ENCODE measurements at places on chromosomes 5 and 9.

- DNase-seq: no peak
Measured at GRCh38 chr5:129971714-129972113, 67.4 kb downstream of the CHSY3 start.

GRCh38 chr9:84832453-84832852 lies 162.9 kb downstream of the NTRK2 start:
- DNase-seq: no peak

DNA sequence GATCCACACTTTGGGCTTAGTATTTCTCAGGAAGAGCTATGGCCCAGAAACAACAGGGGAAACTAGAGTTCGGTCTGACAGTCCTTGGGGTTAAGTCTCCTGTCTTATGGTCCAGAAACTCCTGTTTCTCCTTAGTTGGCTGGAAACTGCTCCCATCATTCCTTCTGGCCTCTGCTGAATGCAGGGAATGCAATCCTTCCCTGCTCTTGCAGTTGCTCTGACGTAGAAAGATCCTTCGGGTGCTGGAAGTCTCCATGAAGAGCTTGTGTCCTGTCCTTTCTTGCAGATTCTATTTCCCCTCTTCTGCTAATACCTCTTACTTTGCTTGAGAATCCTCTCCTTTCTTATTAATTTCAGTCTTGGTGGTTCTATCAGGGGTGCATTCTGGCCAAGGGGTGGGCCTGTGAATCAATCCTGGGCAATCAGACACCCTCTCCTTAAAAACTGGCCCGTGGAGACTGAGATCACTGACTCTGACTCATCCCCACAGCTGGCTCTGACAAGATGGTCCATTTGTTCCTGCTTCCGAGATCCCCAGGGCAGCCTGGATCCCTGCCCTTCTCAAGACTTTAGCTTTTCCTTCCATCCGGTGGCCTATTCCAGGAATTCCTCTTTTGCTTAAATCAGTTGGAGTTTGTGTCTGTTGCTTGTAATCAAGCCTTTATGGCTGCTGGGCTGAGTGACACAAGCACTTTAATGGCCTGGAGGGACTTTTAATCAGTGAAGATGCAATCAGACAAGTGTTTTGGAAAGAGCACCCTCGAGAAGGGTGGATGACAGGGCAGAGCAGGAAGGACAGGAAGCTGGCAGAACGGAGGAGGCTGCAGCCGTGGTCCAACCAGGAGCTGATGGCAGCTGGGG lies 23.7 kb downstream of the PTGS1 start:
- no peak for DNase-seq

- DNase-seq: no peak
Measured at GRCh38 chr9:71896761-71897160, 14.2 kb downstream of the ABHD17B start.

- no peak for DNase-seq
Measured at GRCh38 chr9:78923966-78924659, 627.2 kb downstream of the PSAT1 start.

GRCh38 chr5:66100851-66101250 lies 43.2 kb upstream of the SREK1 start:
- DNase-seq: no peak

- DNase-seq: no peak
Measured at GRCh38 chr9:24614070-24614469, 68.4 kb upstream of the IZUMO3 start.

DNA sequence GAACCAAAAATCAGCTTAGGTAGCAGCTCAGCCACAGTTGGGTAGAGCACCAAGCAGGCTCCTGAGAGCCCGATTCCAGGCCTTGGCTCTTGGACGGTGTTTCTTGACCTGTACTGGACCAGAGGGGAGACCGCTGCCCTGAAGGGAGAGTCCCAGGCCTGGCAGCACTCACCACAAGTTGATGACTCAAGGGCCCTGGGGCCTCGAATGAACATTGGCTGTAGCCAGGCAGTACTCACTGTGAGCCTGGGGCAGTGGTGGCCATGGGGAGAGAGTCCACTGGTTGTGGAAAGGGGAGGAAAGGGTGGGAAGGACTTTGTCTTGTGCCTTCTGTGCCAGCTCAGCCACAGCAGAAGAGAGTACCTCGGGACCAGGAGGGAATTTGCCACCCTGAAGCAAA lies 166.1 kb downstream of the EDIL3 start:
- DNase-seq: no peak

DNA sequence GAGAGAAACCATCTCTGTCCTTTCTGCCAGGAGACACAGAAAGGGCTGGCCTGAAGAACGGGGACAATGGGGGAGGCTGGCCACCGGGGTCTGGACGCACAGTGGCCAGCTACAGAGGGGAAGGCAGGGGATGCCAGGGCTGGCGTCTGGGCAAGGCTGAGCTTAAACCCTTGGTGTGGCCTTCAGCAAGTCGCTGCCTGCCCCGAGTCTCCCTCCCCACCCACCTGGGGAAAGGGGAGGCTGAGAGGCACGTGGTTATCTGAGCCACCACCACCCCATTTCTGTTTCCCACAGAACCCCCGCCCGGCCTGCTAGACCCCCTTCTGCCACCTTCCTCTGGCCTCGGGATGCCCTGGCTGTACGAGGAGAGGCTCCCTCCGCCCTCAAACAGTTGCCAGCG lies 115.3 kb downstream of the VAV2 start:
- DNase-seq: no peak

GRCh38 chr5:139379626-139380449 lies 3.3 kb downstream of the SLC23A1 start:
- DNase-seq: no peak

DNA sequence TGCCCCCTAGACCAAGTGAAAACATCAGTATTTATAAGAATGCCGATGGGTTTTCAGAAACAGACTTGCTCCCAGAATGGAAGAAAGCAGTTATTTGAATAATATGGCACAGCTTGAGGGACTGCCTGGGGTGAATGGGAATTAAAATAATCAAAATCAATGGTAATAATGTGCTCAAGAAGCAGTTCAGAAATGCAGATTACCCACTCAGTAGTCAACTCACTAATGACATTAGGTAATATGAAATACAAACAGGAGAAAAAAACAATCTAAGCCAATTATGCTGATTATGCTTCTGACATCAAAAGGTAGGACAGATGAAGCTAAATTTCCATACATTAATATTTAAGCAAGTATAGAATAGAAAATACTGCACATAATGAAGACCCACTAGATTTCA lies 179.3 kb downstream of the ENC1 start:
- no peak for DNase-seq

DNA sequence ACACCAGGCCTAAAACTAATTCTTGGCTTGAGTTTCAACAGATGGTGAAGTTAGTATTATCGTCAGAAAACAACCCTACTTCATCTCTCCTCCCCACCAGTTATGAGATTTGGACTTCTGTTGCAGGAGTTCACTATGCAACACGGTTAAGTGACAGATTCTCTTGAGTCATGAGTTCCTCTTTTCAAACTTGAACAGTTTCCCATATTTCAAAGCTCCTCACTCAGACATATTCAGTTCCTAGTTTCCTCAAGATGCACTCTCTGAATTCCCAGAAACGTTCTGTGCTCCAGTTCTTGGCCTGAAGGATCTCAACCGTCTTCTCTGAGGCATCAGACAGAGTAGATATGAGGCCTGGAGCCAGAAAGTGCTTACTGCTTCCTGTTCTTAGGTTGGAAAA lies 7.3 kb upstream of the PTGER4 start:
- no peak for DNase-seq

GRCh38 chr9:87479801-87480201 lies 17.9 kb upstream of the DAPK1 start:
- DNase-seq: no peak

DNA sequence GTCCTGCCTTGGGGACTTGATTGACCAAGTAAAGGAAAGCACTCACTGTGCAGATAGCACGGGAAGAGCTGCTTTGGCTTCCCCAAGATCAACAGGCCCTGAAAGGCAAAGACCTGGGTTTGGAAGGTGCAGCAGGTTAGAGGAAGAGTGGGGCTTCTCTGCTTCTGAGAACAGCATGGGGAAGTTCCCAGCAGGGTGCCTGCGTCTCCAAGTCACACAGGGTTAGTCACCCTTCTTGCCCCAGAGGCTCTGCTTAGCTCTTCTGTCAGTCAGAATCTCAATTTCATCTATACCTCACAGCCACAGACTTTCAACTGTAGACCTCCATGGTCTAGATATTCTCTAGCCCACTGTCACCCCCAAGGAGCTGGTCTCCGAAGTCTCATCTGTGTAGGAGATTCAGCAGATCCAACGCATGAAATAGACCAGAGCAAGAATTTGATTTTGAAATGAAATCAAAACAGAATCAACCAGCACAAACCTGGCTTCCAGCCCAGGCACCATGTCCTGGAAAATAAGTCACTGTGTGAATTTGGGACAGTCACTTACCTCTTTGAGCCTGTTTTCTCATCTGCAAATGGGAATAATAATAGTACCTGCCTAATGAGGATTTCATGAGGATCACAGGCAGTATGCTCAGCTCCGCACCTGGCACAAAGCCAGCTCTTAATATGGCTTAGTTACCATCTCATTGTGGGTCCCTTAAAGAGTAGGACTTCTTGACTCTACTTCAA lies 64.0 kb downstream of the SFXN1 start:
- no peak for DNase-seq

GRCh38 chr9:118558026-118558425 lies 811.2 kb downstream of the BRINP1 start:
- DNase-seq: no peak

DNA sequence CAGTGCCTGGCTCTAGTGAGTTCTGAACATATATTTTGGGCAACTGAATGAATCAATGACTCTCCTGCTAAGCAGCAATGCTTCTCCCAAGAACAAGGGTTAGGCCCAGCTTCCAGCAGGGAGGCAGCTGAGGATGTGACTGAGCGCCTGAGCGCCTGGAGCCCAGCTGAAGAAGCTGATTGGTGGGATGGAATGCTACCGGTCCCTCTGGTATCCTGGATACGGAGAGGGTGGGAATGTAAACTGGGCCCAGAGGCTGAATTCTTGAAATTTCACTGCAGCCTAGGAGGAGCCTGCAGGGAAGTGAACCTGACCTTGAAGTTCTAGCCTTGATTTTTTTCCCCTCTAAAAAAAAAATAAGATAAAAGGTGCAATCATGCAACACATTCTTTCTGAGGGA lies 43.2 kb downstream of the WWC1 start:
- DNase-seq: no peak

DNA sequence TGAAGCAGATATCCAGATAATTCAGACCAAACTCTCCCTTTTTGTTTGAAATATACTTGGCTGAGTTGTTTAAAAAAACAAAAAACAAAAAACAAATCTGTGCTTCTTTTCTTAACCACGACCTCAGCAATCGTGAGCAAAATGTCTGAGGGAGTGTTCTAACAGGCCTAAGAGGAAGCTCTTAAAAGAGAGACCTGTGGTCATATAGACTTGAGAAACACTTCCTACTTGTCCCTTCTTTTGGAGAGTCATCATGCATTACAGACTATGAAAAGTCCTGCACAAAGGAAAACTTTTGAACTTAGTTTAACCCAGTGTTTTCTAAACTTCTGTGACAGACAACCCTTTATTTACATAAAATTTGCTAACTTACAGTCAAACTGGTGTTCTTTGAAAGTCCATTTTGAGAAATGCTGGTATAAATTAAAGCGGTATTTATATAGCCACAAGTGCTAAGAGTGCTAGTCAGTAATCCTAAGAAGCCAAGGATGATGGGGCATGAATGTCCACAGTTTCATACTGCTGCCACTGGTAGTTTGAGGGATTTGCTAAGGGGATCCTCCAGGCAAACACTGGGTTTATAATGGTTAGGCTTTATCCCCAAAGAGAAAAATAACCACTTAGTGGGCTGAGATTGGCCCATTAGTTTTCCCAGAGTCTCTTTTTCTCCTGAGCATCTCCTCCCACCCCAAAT lies 199.8 kb downstream of the LRRC70 start:
- no peak for DNase-seq

GRCh38 chr5:50922942-50923767 lies 256.7 kb downstream of the PARP8 start:
- DNase-seq: no peak

GRCh38 chr9:101925498-101925897 lies 187.1 kb upstream of the GRIN3A start:
- DNase-seq: no peak

DNA sequence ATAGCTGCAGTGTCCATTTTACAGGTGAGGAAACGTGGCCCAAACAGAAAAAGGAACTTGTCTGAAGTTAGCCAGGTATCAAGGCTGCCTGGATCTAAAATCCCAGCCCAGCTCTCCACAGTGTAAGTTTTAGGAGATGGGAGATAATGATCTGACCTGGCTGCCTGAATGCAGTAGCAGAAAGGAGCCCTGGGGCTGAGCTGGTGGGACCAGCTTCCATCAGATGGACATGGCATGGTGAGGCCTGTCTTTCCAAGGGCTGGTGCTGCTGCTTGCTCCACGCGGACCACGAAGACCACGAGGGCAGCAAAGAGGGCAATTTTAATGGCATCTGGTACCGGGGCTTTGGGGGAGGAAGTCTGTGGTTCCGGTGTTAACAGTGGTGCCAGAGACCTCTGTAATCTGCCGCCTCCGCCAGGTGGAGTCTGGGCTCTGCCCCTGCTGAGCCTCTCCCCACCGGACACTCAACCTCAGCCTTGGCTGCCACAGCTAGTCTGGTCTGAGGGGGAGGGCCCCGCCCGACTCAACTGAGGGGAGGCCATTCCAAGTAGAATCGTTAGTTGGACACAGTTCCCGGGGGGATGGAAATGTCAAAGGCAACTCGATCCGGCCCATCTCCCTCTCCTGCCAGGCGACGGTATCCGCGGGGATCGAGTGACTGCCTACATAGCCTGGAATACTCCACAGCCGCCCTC lies 650 bp downstream of the MYORG start:
- no peak for DNase-seq

- DNase-seq: no peak
Measured at GRCh38 chr5:115557667-115558387, 13.3 kb upstream of the FEM1C start.

DNA sequence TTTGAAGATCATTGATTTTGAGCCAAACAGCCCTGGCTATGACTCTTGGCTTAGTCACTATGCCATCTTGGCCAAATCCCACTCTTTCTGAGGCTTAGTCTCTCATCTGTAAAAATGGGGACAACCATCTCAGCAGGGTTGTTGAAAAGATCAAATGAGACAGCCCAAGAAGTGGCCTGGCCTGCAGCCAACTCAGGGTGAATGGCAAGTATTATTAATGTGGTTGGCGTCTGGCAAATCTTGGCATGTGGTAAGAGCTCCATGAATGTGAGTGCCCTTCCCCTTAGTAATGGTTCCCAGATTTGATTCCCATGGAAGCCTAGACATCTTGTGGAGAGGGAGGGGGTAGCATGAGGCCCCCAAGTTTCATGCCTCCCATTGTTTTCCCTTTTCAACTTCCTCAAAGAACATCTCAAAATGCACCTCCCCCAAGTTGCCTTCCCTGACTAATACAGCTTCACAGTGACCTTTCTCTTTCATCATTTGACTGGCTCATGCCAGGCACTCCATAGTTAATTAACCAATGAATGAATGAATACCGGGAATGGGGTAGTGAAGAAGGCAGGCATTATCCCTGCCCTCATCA lies 11.8 kb upstream of the TGFBI start:
- DNase-seq: no peak

DNA sequence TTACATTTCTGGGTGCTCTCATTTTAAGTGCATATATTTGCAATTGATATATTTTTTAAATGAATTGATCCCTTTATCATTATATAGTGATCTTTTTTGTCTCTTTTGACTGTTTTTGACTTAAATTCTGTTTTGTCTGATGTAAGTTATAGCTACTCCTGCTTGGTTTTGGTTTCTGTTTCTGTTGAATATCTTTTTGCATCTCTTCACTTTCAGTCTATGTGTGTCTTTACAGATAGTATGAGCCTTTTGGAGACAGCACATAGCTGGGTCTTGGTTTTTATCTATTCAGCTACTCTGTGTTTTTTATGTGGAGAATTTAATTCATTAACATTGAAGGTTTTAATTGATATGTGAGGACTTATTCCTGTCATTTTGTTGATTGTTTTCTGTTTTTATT lies 311.3 kb downstream of the SPATA31D1 start:
- DNase-seq: no peak

Data from stimulated activated CD8-positive, alpha-beta memory T cell treated with anti-CD3 and anti-CD28 coated beads, Interleukin-2, amount 100 ng/mL, for 1 hour (primary cell).